ENCODE measurements at places on chromosomes 2 and 18.

DNA sequence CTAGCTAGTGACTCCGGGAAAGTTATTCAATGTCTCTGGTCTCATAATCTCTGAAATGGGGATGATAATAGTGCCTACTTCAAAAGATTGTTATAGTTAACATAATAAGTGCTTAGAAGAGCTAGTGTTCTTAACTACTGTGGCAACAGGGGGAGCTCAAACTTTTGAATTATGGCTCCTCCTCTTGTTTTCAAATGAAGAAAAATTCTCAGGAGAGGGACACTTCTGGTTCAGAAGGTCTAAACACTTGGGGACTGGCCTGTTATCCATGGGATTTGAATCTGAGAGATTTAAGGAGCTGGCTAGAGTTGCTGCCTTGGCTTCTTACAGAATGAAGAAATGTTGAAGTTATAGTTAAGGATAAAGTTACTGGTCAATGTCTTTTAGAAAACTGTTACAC is 92.2 kb upstream of the ITGB6 start:
- DNase-seq = peak; percentile 72

- DNase-seq = peak; percentile 97
These were observed 20.2 kb downstream of the PSTPIP2 start for GRCh38 chr18:46051731-46052461.

DNA sequence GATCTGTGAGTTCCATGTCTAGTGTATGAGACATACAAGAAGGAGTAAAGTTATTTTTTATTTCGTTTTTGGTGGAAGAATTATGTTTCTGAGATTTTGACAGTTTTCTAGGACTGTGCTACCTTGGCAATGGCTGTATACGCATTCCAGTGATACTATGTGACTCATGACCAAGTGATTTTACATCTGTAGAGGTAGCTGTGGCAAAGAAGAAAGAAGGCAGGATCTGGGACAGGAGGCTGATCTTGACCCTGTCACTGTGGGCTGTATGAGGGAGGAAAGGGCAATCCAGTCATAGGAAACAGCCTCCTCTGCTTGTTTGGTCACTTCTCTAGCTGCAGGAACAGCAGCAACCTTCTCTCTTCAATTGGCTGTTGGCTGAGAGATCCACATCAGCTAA is 44.0 kb upstream of the PDCL3 start:
- DNase-seq = peak; percentile 7

GRCh38 chr2:168525020-168525419 is 68.9 kb downstream of the CERS6 start:
- DNase-seq = no peak

DNA sequence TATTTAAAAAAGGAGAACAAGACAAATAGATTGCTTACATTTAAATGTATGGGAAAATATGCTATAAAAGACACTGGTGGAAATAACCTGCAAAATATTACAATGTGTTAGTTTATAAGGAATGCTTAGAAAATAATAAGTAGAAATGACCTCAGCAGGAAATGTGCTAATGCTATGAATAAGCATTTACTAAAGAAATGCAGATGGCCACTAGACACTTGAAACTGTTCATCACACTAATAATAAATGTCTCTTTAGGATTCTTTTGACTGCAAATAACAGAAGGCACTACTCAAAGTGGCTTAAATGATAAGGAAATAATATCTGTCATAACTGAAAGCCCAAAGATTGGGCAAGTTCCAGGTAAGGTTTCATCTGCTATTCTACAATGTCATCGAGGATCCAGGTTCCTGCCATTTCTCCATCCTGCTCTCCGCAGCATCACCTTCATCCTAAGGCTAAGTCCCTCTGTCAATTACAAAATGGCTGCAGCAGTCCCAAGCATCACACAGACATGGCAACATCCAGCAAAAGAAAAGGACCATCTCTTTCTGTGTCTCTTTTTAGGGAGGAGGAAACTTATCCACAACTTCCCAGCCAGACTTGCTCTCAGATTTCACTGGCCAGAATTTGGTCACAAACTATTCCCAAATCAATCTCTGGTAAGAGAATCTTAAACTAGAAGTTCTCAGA is 21.9 kb downstream of the METTL8 start:
- peak; percentile 39 for DNase-seq

DNA sequence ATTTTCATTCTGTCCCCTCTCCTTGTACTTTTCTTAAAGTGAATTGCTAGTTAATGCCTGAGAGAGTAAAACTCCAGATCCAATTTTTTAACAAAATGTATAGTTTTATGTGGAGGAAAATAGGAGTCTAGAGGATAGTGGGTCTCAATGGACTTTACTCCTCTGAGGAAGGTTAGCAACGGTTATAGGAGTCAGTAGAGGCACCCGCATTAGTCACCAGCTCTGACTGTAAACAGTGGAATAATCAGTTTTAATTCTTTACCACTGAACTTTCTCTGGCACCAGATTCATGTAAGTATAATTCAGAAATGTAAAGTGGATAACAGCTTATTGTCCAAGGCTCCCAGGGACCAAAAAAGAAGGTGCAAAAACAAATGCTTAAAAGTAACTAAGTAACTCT is 38.7 kb upstream of the HNMT start:
- peak; percentile 21 for DNase-seq

GRCh38 chr2:156590085-156590739 is 154.0 kb downstream of the GPD2 start:
- DNase-seq = no peak

- DNase-seq = no peak
These were observed 50.5 kb downstream of the CXCR4 start for GRCh38 chr2:136067459-136067858.

GRCh38 chr18:31373641-31374040 is 2.9 kb upstream of the DSG4 start:
- no peak for DNase-seq

DNA sequence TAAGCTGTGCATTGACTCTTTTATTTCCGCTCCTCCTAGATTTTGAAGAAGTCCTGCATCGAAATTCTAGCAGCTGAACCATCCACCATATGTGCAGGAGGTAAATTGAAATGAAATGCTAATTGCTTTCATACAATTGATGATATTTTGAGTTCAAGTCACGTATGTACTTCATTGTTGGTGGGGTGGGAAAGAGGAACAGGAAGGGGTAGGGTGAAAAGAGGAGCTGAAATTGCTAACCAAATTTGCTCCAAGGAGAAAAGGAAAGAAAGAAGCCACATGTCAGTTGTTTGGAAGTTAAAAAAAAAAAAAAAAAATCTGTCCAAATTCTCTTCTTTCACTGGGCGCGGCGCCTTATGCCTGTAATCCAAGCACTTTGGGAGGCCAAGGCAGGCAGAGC is 77.8 kb downstream of the ANTXR1 start:
- no peak for DNase-seq

- DNase-seq = peak; percentile 63
These were observed 202.1 kb upstream of the RND3 start for GRCh38 chr2:150689590-150689989.

- DNase-seq = no peak
These were observed 32.9 kb downstream of the SP140 start for GRCh38 chr2:230258483-230258882.

GRCh38 chr18:74790451-74790850 is 192.8 kb downstream of the ZNF407 start:
- no peak for DNase-seq

DNA sequence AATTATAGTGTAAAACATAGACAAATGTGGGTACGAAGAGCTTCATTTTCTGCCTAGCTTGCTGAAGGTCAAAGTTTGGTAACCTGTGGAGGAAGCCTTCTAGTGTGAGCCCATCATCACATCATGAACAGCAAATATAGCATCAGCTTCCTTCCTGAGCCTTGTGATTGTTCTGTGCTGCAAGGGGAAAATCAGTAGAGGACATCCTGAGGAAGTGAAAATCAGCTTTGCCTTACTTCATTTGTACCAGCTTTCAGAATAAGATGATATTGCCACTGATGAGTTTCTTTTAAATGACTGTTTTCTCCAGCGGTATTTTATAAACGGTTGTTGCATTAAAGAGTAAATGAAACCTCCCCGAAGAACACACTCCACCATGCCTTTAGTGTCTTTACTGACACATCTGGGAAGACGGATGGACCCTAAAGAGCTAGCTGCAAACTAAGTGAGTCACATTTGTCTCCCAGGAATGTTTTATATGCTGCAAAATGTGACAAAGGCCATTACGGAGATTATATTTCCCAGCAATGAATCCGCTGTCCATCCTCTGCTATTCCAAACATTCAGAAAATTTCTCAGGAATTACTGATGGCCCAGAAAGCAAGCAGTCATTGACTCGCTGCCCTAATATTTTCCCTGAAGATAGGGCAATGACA is 1272.8 kb downstream of the SUCLG1 start:
- DNase-seq = no peak

DNA sequence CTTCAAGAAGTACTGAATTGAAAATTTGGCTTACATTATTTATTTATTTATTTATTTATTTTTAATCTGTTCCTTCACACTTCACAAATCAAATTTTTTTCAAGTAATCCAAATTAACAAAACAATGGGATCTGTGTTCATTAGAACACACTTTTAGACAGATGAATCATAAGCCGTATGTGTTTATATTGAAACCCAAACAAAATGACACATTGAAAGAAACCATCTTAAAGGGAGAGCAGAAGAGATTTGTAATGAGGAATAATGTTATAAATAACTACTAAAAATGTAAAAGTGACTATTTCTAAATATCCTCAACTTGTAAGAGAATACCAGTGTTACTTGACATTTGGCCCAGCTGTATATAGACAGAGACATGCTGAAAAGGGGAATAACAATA is 991.0 kb upstream of the CHAC2 start:
- no peak for DNase-seq

- no peak for DNase-seq
These were observed 32.7 kb downstream of the DSG4 start for GRCh38 chr18:31409276-31409675.

DNA sequence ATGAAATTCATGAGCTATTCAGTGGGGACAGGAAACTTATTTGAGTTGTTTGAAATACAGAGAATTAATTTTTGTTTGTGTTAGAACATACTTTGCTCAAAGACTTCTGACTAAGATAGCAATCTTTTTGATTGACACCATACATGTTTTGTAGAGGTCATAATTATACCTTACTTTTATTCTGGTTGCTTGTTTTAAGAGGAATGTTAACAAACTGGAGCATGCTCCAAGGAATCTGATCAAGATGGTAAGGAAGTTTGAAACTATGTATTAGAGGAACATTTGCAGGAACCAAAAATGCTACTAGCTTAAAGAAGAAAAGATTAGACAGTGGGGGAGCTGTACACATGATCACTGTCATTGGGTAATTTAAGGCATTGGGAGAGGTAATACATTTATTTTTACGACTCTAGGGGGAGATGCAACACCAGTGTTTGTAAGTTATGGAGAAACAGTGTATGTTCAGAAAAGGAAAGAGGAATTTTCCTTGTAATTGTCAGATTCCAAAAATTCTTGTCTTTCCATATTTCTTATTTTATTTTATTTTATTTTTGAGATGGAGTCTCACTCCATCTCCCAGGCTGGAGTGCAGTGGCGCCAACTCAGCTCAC is 8.0 kb downstream of the AGFG1 start:
- peak; percentile 83 for DNase-seq

DNA sequence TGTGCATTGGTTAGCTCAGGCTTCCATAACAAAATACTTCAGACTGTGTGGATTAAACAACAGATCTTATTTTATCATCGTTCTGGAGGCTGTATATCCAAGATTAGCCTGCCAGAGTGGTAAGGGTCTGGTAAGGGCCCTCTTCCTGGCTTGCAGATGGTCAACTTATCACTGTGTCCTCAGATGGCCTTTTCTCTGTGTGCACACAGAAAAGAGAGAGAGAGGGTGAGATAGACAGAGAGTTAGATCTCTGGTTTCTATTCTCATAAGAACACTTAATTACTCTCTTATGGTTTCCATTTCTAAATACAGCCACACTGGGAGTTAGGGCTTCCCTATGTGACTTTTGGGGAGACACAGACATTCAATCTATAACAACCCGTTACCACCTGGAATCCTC is 1003.5 kb downstream of the TSN start:
- no peak for DNase-seq

GRCh38 chr18:73839441-73839840 is 308.2 kb downstream of the FBXO15 start:
- no peak for DNase-seq

DNA sequence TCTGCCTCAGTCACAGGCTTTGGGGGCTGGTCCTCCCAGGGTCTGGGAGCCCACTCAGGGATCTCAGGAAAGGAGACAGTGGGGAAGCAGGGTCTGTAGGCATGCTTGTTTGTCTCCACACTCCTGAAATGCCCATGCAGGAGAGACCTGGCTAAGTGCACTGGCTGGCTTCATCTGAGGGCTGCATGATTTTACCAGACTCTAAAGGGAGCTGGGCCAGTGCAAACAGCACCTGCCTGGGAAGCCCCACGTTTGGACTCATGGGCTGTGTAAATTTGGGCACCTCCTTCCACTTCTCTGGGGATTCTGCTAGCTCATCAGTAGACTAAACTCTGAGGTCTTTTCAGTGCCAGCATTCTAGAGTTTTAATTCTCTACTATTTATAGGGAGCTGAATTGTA is 33.7 kb downstream of the LYPD1 start:
- DNase-seq = no peak

GRCh38 chr2:232333361-232334135 is 45.0 kb upstream of the ALPP start:
- DNase-seq = peak; percentile 34

GRCh38 chr18:58937071-58937886 is 72.6 kb downstream of the ZNF532 start:
- peak; percentile 74 for DNase-seq

Measured in choroid plexus epithelial cell (primary cell).